Cardiac muscle cell (in vitro differentiated cells and primary cell): ENCODE measurements at places on chromosomes 1 and 21. TPM values are rescaled to one million over a fixed set of nuclear protein-coding genes. Genes with fewer than 3 reads are reported as not detected.

The RBM34 gene
- 63.8 and 77.3 TPM in 2 replicates for polyA plus RNA-seq

The PGBD2 gene
- polyA plus RNA-seq, result 4.8 and 5.8 TPM in 2 replicates

The TSTD1 gene
- 393 and 448 TPM in 2 replicates for polyA plus RNA-seq

The TSPEAR gene
- 3.4 and 5.3 TPM in 2 replicates for polyA plus RNA-seq

The KIAA0040 gene
- polyA plus RNA-seq, result 1.4 and 2.4 TPM in 2 replicates

The GBP2 gene
- 0.83 and 1.7 TPM in 2 replicates for polyA plus RNA-seq

The ANGPTL3 gene
- 0.94 TPM in 1 of 2 replicates, not detected in the other for polyA plus RNA-seq

The PTBP2 gene
- polyA plus RNA-seq, result 37.1 and 61.2 TPM in 2 replicates

The FCGR2B gene
- not detected in 2 replicates for polyA plus RNA-seq

The ADORA3 gene
- polyA plus RNA-seq, result not detected in 2 replicates
